ENCODE measurements at places on chromosomes 7 and 10. TPM values are rescaled to one million over a fixed set of nuclear protein-coding genes. Genes with fewer than 3 reads are reported as not detected.

GRCh38 chr10:101631821-101632475 lies 43.8 kb downstream of the DPCD start:
- no peak for DNase-seq

DNA sequence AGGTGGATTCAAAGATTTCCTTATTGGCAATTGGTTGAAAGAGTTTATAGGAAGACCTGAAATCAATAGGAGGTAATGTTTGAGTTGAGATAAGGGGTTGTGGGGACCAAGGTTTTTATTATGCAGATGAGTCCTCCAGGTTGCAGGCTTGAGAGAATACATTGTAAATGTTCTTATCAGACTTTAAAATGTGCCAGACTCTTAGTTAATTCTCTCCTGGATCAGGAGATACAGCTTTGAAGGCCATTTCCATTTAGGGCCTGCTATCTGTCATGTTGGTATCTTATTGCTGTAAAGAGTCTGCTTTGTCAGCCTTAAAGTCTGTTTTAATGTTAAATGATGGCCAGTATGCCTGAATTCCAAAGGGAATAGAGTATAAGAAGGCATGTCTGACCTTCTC lies 61.8 kb upstream of the CALCR start:
- DNase-seq: no peak

- peak; percentile 35 for DNase-seq
Observed at GRCh38 chr10:27743012-27743876, 2.4 kb downstream of the MKX start.

The GIMAP6 gene
- 10.5 TPM for total RNA-seq

DNA sequence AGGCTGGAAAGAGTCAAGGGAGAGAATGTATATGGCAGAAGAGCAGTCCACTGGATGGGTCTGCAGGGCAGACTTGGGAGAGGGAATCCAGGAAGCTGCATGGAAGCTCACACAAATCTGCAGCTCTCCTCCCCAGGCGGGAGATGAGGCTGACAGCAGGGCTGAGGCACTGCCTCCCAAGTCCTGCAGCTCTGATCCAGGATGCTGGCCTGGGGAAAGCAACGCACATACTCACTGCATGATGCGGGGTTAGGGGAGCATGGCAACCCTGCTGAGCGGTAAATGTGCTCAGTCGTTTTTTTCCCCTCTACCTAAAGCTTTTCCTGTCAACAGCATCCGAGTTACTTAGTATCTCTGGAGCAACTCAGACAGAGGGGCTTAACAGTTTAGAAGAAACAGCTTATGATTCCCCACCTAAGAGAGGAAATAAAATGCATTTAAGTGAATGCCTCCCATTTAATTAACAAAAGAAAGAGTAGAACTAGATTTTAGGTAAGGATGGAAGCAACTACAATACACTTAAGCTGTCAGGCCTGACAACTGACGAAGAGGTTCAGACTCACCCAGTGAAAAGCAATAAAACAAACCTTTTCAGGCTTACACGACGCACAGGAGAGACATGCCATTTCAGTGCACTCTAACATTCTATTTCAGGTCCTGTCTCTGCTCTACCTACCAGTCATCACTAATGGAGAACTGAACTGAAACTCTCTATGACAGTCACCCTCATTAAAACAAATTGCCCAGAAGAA lies 37.0 kb downstream of the CHCHD3 start:
- no peak for DNase-seq
